ENCODE measurements at places on chromosomes 12 and 14.

- no peak for DNase-seq
Observed at GRCh38 chr14:70782361-70782760, 27.0 kb downstream of the MAP3K9 start.

- no peak for DNase-seq
Observed at GRCh38 chr14:66507181-66507721, 696 bp upstream of the GPHN start.

GRCh38 chr12:76003355-76003638 is 28.3 kb downstream of the PHLDA1 start:
- DNase-seq: no peak

DNA sequence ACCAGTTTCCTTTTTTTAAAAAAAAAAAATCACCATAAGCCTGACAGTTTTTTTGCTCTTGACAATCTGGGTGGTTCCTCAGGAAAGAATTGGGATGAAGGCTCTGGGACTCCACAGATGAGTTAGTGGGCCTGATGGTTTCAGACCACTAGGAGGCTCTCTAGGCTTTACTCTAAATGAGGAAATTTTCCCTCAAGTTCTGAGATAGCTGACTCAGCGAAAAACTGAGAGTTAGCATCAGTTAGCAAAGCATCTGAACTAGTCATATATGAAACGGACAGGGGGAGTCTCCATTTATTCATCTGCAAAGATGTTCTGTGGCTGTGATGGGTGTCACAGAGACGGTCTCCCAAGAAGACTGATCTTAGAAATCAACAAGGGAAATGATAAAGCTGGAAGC is 314.3 kb upstream of the OR4E1 start:
- peak; percentile 7 for DNase-seq

DNA sequence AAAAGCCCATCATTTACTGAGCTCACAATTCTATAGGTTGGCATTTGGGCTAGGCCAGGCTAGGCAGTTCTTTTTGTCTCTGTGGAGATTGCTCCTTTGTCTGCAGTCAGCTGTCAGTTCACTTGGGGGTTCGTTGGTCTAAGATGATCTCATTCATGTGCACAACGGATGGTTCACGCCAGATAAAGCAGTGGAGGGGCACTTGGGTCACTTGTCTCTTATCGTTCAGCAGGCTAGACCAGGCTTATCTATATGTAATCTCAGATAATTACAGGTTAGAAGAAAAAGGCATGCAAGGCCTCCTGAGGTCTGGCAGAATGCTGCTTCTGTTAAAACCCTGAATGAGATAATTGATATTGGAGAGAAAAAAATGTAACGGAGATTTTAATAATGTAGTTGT is 119.0 kb upstream of the ATP2B1 start:
- no peak for DNase-seq

- DNase-seq: no peak
Observed at GRCh38 chr12:127822809-127823411, 444.1 kb upstream of the TMEM132C start.

GRCh38 chr14:42469637-42470426 is 863.2 kb downstream of the LRFN5 start:
- DNase-seq: no peak

- DNase-seq: no peak
Observed at GRCh38 chr12:114420944-114421335, 15.0 kb upstream of the TBX5 start.

DNA sequence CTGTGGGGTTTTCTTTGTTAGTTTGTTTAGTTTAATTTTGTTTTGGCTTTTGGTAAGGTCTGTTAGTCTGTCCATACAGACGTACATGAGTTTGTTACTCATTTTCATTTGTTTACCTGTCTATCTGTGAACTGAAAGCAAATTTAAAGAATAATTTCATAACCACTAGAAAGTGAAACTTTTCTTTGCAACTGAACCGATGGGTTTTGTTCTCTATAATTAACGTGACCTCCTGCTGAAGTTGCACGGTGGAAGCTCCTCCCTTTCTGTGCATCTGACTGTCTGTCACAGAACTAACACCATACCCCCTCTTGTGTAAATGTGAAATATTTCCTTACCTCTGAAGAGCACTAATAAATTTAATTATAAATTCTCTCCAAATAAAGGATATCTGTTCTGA is 595.5 kb downstream of the GALC start:
- DNase-seq: no peak

DNA sequence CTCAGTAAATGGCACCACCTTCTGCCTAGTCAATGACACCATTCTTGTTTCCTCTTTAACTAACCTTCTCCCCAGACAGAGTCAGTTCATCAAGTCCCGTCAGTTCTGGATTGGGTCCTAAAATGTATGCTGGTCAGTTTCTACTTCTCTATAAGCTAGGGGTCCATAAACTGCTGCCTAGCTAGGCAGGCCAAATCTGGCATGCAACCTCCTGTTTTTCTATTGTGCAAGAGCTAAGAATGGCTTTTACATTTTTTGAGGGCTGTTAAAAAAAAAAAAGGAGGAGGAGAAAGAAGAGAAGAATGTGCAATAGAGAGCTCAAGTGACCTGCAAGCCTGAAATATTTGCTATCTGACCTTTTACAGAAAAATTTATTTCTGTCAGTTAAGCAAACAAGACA is 6.4 kb upstream of the TMED10 start:
- peak; percentile 54 for DNase-seq

DNA sequence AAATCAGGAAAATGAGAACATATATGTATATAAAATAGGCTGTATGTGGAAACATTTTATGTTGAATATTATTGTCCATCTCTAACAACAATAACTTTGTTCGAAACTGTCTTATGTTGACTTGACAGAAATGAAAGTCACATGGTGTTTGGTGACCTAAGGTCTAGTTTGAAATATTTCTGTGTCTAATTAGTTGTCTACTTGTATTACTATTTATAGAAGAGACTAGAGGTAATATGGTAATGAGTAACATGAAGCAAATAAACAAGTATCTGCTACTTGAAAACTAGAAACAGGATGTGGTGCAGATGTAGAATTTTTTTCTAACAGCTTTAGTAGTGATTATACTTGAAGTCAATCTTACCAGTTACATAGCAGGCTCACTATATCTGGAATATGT is 3.9 kb downstream of the GPHN start:
- DNase-seq: no peak

DNA sequence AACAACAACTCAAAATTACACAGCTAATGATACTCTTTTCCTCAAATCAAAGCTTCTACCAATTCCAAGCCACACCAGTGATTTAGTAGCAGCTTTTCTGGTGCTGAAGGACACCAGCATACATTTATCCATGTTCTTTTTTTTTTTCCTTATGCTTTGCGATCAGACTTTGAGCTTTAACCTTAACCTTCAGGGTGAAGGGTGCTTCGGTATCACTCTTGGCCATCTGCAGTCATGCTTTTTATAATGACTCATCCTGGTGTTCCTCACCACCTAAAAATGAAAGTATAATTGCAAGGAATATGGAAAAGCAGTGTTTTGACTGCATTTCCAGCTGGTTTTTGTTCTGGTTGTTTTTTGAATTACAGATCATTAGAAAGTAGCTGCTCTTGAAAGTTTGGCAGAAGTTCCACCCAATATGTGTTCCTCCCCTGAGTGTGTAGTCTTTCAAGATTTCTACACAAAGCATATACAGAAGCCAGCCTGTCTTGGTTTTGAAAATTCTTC is 1.3 kb upstream of the SLC41A2 start:
- DNase-seq: no peak

GRCh38 chr12:67855103-67855502 is 134.1 kb upstream of the IFNG-AS1 start:
- DNase-seq: no peak

DNA sequence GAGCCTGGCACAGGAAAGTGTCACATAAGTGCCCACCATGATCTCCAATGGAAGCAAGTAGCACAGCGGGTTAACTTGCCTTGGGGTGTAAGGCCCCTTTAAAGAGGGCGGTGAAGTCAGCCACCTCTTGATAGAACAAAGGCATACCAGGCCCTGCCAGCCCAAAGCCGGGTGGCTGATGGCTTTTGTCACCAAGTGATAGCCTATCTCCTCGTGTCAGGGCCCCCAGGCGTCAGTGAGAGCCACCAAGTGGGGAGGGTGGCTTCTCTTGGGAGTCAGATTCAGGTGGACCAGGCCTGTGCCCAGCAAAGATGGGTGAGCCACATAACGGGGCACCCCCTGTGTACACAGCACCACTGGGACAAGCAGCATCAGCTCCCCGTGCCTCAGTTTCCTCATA is 8.3 kb upstream of the MYL2 start:
- no peak for DNase-seq

GRCh38 chr14:91867316-91867988 is at the start of gene TC2N:
Gene TC2N, minus strand, starts transcription at chr14:91867536. Its CDS starts 53,767 bp downstream, at chr14:91813769.
- DNase-seq: no peak

- DNase-seq: no peak
Observed at GRCh38 chr14:105151084-105151837, 17.3 kb downstream of the JAG2 start.

GRCh38 chr14:96851694-96852381 is 54.7 kb downstream of the VRK1 start:
- DNase-seq: no peak

DNA sequence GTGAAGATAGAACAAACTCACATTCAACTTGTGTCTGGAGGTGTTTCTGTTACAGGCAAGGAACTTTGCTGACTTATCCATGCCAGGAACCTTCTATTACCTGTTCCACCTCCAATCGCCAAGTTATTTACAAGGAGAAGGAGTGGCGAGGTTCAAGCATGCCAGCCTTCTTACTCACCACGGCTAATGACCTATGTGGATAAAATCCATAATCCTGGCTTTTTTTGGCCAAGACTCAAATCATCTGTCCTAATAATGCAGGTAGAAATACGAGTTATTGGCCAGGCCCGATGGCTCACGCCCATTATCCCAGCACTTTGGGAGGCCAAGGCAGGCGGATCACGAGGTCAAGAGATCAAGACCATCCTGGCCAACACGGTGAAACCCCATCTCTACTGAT is 241.6 kb downstream of the TMEM132D start:
- DNase-seq: peak; percentile 73

DNA sequence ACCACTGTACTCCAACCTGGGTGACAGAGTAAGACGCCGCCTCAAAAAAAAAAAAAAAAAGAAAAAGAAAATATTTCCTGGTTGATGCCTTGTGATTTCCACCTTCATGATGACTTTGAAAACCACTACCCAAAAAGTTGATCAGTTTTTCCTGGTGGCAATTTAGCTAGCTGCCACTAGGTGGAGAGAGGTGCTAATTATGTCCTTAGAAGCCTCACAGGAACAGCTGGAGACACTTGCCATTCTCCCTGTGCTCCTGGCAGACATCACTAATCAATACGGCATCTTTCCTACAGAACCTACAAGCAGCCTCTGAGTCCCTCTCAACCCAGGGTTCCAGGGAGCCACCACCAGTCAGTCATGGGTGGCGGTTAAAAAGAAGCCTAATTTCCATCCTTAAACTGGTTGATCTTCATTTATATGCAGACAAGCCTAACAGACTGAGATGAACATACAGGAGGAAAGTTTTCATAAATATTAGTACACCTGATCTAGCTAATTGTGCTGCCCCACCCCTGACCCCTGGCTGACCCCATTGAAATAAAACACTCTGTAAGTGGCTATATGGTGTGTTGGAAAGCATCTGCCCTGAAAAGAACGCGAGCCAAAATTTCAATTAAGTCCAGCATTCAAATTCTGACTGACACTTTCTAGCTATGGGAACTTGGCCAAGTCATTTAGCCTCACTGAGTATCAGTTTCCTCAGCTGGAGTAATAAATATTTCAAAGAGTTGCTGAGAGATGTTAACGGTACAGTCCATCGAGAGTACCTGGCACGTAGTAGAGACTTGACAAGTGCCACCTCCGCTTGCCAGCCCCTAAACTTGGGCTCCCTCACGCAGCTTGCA is 6.2 kb upstream of the OAS1 start:
- no peak for DNase-seq

GRCh38 chr14:60313093-60313492 is 64.1 kb downstream of the PPM1A start:
- no peak for DNase-seq

GRCh38 chr12:75884465-75884985 is 147.1 kb downstream of the PHLDA1 start:
- DNase-seq: no peak

- DNase-seq: no peak
Observed at GRCh38 chr12:79016181-79016580, 151.6 kb downstream of the SYT1 start.

- no peak for DNase-seq
Observed at GRCh38 chr12:127832172-127832571, 434.8 kb upstream of the TMEM132C start.

- DNase-seq: no peak
Observed at GRCh38 chr14:50061664-50062437, 54.5 kb downstream of the VCPKMT start.

DNA sequence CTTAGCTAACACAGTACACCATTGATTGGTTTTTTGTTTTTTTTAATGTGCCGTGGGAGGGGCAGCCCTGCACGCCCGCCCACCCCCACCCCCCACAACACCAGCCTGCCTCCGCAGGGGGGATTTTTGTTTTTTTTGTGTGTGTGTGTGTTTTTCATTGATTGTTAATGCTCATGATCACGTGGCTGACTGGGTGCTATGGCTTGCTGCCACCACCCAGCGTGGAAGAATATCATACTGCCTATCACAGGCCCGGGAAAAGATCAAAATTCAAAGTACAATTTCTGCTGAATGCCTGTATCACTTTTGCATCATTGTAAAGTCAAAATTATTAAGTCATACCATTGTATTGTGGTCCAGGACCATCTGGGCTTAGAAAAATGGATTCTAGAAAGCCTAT is 8.3 kb downstream of the RESF1 start:
- no peak for DNase-seq

DNA sequence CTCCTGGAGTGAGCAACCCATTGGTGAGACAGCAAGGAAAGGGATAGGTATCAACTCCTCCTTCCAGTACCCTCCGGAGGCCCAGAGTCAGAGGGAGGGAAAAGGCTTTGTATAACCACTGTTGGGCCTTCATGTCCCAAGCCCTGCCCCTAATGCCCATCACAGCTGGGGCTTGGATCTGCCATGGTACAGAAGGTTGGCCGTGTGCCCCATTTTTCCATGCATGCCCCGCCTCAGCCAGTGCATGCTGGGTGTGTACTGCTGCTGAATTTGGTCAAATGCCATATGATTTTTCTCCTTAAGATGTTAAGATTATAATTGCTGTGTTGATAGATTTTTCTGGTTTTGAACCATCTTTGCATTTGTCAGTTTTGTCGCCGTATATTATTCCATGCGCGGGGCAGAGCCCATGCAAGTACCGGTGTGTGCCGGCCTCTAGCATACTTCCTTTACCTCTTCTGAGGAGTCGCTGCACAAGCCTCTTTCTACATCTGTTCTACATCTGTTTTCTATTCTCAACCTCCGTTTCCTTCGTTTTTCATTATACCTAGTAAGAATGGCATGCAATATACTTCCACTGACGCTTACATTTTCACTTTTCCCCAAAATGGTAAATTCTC is 26.6 kb downstream of the PPP2R5C start:
- no peak for DNase-seq

DNA sequence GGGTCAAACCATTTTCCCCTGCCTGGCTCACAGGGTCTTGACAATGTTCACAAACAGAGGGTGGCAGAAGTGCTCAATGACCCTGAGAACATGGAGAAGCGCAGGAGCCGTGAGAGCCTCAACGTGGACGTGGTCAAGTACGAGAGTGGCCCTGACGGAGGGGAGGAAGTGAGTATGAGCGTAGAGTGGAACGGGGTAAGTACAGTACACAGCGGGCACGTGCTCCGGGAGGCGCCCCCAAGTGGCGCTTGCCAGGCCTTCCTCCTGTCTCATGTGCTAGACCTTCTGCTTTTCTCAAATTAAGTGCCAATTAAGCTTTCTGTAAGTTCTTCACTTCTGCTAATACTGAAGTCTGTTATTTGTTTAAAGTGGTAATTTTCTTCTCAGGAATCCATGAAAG is 35.9 kb downstream of the XRCC3 start:
- no peak for DNase-seq

GRCh38 chr14:73833530-73834260 is 17.9 kb upstream of the PTGR2 start:
- DNase-seq: peak; percentile 73

- DNase-seq: no peak
Observed at GRCh38 chr14:94144765-94145164, 15.4 kb upstream of the IFI27L2 start.
